HFFc6 (cell line): ENCODE measurements at places on chromosomes 2 and 18. TPM values are rescaled to one million over a fixed set of nuclear protein-coding genes. Genes with fewer than 3 reads are reported as not detected.

GRCh38 chr2:241946306-241947003, 76.9 kb downstream of the RTP5 start:
- H3K27me3 ChIP-seq = peaks cover 9% of the 10 kb centered on the region
- no peak overlapping the region for H3K27ac ChIP-seq
- H3K36me3 ChIP-seq = peaks cover 7% of the 10 kb centered on the region; the same call in 1 of the 2 replicates
- H3K4me3 ChIP-seq = no peak overlapping the region
- DNase-seq = no peak

DNA sequence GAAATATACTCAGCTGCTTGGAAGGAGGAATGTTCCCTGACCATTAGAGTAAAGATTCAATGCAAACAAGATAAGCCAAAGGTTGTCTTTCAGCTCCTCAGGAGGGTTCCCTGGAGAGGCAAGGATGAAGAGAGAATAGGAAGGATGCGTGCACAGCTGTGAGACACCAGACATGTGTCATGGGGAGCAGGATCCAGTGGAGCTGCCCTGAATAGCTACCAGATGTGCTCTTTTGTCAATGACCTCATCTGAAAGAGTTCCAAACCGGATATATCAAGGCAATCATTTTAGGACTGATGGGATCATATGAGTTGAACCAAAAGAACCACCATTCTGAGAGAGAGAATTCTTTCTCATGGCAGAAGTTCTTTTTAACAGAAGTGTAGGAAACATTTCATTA, 490.6 kb downstream of the IRS1 start:
- peaks cover 17% of the 10 kb centered on the region for H3K4me1 ChIP-seq
- H3K4me3 ChIP-seq = no peak overlapping the region
- no peaks in the 10 kb centered on the region for H3K36me3 ChIP-seq
- no peak overlapping the region for H3K27ac ChIP-seq
- peak; percentile 35 for DNase-seq

- H3K4me1 ChIP-seq = peaks cover 53% of the 10 kb centered on the region
- H3K27ac ChIP-seq = no peak overlapping the region
- peaks cover 19% of the 10 kb centered on the region for H3K36me3 ChIP-seq
These were observed 129.7 kb downstream of the WDSUB1 start for GRCh38 chr2:159156834-159157233.

GRCh38 chr18:29164993-29165599, 988.2 kb upstream of the CDH2 start:
- H3K36me3 ChIP-seq = peaks cover 32% of the 10 kb centered on the region
- DNase-seq = peak; percentile 84
- peak overlapping the region; percentile 68 for H3K4me3 ChIP-seq
- H3K27me3 ChIP-seq = peaks cover 2% of the 10 kb centered on the region; the same call in 1 of the 2 replicates

DNA sequence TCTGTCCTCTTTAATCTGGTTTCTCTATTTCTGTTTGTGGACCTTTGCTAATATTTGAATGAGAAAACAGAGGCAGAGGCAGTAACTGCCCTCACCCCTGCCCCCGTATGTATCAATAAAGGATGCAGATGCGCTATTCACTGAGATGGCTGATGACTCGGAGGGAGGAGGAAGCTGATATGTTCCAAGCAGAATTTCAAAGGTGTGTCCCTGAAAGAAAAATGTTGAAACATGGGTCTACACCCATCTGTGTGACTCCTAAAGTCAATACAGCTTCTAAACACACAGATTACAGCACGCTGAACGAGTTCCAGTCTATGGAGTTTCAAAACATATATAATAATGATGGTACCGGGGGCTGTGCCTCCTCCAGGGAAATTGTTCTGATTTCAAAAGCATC, 38.8 kb downstream of the EPHA4 start:
- peaks cover 38% of the 10 kb centered on the region for H3K4me1 ChIP-seq
- H3K4me3 ChIP-seq = no peak overlapping the region
- H3K27ac ChIP-seq = no peak overlapping the region
- H3K36me3 ChIP-seq = peaks cover 36% of the 10 kb centered on the region
- peaks cover 4% of the 10 kb centered on the region; the same call in 1 of the 2 replicates for H3K27me3 ChIP-seq

GRCh38 chr2:205130111-205130829, 552.0 kb upstream of the NRP2 start:
- H3K27ac ChIP-seq = no peak overlapping the region
- no peaks in the 10 kb centered on the region for H3K4me1 ChIP-seq
- no peak for DNase-seq
- H3K27me3 ChIP-seq = no peaks in the 10 kb centered on the region; the same call in 1 of the 2 replicates

DNA sequence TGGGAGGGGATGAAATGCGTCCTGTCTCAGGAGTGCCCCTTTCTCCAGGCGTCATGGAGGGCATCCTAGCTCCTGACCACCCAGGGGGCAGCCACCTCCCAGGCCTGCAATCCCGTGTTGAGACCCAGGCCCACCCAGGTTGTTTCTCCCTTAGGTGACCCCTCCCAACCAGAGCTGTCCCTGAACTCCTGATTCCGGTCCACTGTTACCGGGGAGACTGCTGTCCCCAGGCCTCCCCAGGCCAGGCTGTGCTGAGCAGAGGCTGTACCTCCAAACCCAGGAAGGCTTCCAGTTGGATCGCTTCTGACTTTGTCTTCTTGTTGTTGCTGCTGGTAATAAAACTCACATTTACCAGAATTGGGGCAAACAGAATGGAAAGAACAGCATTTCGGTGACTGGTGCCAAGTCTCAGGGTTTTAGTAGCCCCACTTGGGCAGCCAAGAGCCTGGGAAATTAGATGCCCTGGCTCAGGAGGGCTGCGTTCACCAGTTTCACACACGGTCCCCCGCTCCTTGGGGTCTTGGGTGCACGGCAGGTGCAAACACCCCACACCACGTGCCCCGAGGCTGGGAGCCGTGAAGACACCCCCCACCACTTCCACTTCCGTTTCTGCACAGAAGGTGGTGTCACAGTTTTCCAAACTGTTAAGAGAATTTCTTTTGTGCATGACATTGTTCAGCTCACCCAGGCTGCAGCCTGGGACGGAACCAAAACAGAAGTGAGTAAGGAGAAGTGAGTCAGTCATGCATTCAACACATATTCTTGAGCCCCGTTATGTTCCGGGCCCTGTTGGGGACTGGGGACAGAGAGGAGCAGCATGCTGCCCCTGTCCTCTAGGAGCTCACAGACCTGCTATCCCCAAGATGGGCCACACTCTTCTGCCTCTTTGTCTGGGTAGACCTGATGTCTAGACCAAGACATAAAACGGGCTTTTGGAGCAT, 29.4 kb downstream of the ITM2C start:
- H3K27ac ChIP-seq = no peak overlapping the region
- H3K27me3 ChIP-seq = peaks cover 55% of the 10 kb centered on the region
- no peaks in the 10 kb centered on the region for H3K36me3 ChIP-seq

GALR1 gene
- not detected in 3 replicates for total RNA-seq
